ENCODE measurements at places on chromosomes 3 and 15.

DNA sequence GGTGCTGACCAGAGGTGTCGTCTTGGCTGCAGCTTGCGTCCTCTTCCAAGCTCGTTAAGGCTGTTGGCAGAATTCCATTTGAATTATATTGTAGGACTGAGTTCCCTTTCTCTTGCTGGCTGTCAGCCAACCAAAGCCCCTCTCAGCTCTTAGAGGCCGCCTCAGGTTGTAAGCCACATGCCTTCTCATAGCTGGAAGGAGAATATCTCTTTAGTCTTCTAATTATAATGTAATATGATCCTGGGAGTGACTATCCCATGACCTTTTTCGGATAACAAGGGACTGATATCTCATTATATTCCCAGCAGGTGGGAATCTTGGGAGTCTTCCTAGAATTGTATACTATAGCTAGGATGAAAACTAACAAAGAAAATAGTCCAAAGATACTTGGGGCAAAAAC is 4.8 kb downstream of the SCG5 start:
- peaks cover 3% of the 10 kb centered on the region for H3K4me1 ChIP-seq
- H3K36me3 ChIP-seq = peaks cover 42% of the 10 kb centered on the region
- DNase-seq = no peak
- H3K27ac ChIP-seq = no peak overlapping the region

DNA sequence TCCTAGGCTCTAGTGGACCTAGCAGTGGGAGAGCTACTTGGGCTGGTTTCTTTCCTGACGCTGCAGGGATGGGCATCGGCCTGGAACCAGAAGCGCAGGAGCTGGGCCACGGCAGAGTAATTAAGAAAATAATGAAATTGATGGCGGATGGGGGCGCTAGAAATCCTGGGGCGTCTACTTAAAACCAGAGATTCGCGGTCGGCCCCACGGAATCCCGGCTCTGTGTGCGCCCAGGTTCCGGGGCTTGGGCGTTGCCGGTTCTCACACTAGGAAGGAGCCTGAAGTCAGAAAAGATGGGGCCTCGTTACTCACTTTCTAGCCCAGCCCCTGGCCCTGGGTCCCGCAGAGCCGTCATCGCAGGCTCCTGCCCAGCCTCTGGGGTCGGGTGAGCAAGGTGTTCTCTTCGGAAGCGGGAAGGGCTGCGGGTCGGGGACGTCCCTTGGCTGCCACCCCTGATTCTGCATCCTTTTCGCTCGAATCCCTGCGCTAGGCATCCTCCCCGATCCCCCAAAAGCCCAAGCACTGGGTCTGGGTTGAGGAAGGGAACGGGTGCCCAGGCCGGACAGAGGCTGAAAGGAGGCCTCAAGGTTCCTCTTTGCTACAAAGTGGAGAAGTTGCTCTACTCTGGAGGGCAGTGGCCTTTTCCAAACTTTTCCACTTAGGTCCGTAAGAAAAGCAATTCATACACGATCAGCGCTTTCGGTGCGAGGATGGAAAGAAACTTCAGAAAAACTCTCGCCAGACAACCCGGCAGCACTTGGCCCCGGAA is 6.1 kb downstream of the SOX14 start:
- peaks cover 2% of the 10 kb centered on the region for H3K36me3 ChIP-seq
- no peak for DNase-seq
- peaks cover 2% of the 10 kb centered on the region for H3K4me1 ChIP-seq
- H3K27ac ChIP-seq = no peak overlapping the region
- H3K27me3 ChIP-seq = peaks cover 95% of the 10 kb centered on the region

GRCh38 chr15:77482570-77482969 is 61.9 kb downstream of the HMG20A start:
- peaks cover 15% of the 10 kb centered on the region for H3K4me1 ChIP-seq
- peaks cover 32% of the 10 kb centered on the region for H3K36me3 ChIP-seq
- DNase-seq = no peak
- no peak overlapping the region for H3K27ac ChIP-seq

DNA sequence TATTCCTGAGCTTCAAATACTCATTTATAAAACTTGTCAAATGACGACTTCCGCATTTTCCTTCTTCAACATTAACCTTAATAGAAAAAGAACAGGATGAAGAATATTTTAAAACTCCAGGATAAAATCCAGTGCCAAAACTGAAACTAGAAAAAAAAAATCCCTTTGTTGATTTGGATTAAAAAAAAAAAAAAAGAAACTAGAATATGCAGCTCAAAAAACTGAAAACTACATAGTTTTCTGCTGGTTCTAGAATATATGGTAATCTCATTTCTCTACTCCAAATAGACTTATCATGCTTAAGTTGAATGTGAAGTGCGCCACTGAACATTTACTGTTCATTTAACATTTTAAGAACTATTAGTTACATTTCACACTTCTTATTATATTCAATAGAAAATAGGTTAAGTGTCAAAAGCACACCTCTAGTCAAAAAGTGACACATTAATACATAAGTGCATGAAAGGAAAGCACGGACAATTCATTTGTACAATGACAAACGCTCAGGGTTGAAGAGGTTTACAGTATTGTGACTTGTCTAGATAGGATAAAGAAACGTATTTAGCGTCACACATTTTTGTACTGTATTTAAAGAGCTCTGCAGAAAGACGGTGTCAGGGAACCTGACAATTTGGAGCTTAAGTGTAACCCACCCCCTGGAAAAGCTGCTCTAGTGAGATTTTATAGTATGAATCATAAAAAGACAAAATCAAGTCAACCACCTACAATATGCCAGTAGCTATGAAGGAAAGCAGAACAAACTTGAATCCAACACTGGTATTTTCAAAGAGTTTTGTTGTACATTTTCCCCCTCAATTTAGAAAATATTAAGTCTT is 5.8 kb downstream of the TRA2B start:
- DNase-seq = no peak
- H3K4me3 ChIP-seq = peak overlapping the region; percentile 100
- no peaks in the 10 kb centered on the region for H3K27me3 ChIP-seq
- H3K4me1 ChIP-seq = peaks cover 73% of the 10 kb centered on the region

GRCh38 chr3:119800844-119801243 is 18.9 kb downstream of the NR1I2 start:
- H3K4me3 ChIP-seq = no peak overlapping the region
- no peak overlapping the region for H3K27ac ChIP-seq
- no peak for DNase-seq
- H3K4me1 ChIP-seq = no peaks in the 10 kb centered on the region
- peaks cover 25% of the 10 kb centered on the region for H3K27me3 ChIP-seq
- no peaks in the 10 kb centered on the region for H3K36me3 ChIP-seq

- no peak for DNase-seq
- no peak overlapping the region for H3K27ac ChIP-seq
- H3K36me3 ChIP-seq = no peaks in the 10 kb centered on the region
Observed at GRCh38 chr15:63090887-63091286, 30.8 kb upstream of the LACTB start.

- H3K27ac ChIP-seq = peak overlapping the region; percentile 86
- H3K4me1 ChIP-seq = peaks cover 51% of the 10 kb centered on the region
- H3K27me3 ChIP-seq = no peaks in the 10 kb centered on the region
- peak overlapping the region; percentile 64 for H3K4me3 ChIP-seq
Observed at GRCh38 chr15:85318732-85319076, 61.7 kb upstream of the AKAP13 start.

DNA sequence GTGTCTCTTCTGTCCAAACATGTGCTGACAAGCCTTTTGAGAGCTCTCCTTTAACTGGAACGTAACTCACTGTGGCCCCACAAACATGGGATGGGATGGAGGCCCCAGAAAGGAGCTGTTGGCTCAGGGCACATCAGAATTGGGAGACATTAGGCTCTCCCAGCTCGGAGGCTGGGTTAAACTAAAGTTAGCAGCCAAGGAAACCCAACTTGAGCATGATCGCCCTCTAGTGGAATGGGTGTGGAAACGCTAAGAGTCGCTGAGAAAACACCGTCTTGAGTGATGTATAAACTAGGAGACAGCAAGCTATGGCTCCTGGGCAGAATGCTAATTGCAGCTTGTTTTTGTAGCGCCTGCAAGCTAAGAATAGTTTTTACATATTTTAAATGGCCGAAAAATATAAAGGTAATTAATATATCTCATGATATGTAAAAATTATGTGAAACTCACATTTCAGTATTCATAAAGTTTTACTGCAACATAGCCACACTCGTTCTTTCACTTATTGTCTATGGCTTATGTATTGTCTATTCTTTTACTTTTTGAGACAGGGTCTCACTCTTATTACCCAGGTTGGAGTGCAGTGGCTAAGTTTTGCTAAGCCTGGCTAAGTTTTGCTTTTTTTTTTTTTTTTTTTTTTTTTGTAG is 138.8 kb upstream of the HACD2 start:
- H3K4me3 ChIP-seq = no peak overlapping the region
- peak; percentile 39 for DNase-seq
- no peaks in the 10 kb centered on the region for H3K4me1 ChIP-seq
- no peaks in the 10 kb centered on the region for H3K36me3 ChIP-seq
- H3K27ac ChIP-seq = no peak overlapping the region

GRCh38 chr15:87577336-87577735 is 679.2 kb downstream of the NTRK3 start:
- no peak overlapping the region for H3K4me3 ChIP-seq
- no peak for DNase-seq
- peaks cover 3% of the 10 kb centered on the region for H3K27me3 ChIP-seq
- H3K36me3 ChIP-seq = no peaks in the 10 kb centered on the region

- H3K36me3 ChIP-seq = no peaks in the 10 kb centered on the region
- no peaks in the 10 kb centered on the region for H3K4me1 ChIP-seq
- no peaks in the 10 kb centered on the region for H3K27me3 ChIP-seq
- DNase-seq = no peak
Observed at GRCh38 chr3:28124882-28125281, 116.5 kb upstream of the CMC1 start.

GRCh38 chr15:47717036-47717612 is at the start of gene SEMA6D:
Gene SEMA6D (plus strand): TSS chr15:47717505. CDS start chr15:47759799, 42,294 bp downstream.
- peaks cover 2% of the 10 kb centered on the region for H3K4me1 ChIP-seq
- H3K27ac ChIP-seq = no peak within 1 kb of the TSS
- DNase-seq = no peak

DNA sequence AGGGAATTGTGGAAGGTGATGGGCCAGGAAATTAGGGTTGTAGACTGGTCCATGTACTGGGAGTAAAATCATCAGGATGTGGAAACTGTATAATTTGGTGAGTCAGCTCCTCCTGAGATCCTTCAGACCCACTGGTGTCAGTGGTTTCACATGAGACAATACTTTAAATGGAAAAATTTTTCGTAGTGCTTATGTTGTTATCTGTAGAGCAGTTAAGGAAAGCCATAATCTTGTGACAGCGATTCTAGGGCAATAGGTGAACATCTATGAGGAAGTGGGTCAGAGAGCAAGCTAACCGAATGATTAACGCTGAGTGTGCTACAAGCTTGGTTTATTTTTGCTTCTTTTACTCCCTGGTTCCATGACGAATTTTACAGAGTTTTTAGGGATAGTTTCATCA is 200.6 kb downstream of the CADM2 start:
- no peaks in the 10 kb centered on the region for H3K27me3 ChIP-seq
- no peak for DNase-seq
- H3K4me3 ChIP-seq = no peak overlapping the region
- no peaks in the 10 kb centered on the region for H3K4me1 ChIP-seq

- H3K27ac ChIP-seq = peak overlapping the region; percentile 62
- H3K4me3 ChIP-seq = peak overlapping the region; percentile 34
- peaks cover 31% of the 10 kb centered on the region for H3K36me3 ChIP-seq
- no peak for DNase-seq
- H3K4me1 ChIP-seq = peaks cover 62% of the 10 kb centered on the region
- no peaks in the 10 kb centered on the region for H3K27me3 ChIP-seq
Observed at GRCh38 chr15:63234451-63234870, 42.9 kb upstream of the APH1B start.

GRCh38 chr15:70427167-70428120 is 329.7 kb upstream of the TLE3 start:
- H3K27ac ChIP-seq = no peak overlapping the region
- no peak overlapping the region for H3K4me3 ChIP-seq
- H3K36me3 ChIP-seq = no peaks in the 10 kb centered on the region

DNA sequence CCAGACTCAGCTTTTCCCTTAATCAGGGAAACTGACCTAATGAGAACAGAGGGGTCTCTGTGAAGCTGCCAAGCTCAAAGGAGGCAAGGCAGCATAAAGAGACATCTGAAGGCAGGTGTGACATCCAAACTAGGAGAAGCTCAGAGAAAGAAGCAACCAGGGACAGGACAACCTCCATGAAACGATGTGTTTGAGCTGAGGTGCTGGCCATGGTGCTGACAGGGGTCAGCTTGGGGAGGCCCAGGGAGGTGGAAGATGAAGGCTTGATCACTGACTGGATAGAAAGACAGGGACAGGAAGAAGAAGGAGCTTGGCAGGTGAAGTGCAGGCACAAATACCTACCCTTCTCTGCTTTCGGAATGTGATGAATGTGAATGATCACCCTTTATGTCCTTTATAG is 179.5 kb upstream of the NSMCE3 start:
- peaks cover 12% of the 10 kb centered on the region for H3K4me1 ChIP-seq
- DNase-seq = no peak
- no peaks in the 10 kb centered on the region for H3K27me3 ChIP-seq
- H3K27ac ChIP-seq = no peak overlapping the region
- H3K36me3 ChIP-seq = no peaks in the 10 kb centered on the region

DNA sequence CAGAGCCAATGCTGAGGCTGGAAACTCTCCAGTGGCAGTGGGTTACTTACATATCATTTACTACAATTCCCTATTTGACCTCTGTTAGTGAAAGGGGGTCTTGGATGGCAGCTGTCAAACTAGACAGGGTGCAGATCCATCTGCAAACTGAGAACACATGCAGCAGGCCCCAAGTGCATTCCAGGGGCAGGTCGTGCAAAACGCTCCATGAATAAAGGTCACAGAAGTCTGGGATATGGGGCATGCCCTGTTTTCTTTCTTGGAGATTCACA is 25.0 kb upstream of the RAD18 start:
- no peaks in the 10 kb centered on the region for H3K36me3 ChIP-seq
- H3K27ac ChIP-seq = no peak overlapping the region
- peaks cover 2% of the 10 kb centered on the region for H3K4me1 ChIP-seq

- H3K27me3 ChIP-seq = peaks cover 3% of the 10 kb centered on the region
- DNase-seq = no peak
- no peak overlapping the region for H3K4me3 ChIP-seq
- no peaks in the 10 kb centered on the region for H3K4me1 ChIP-seq
- H3K36me3 ChIP-seq = no peaks in the 10 kb centered on the region
Observed at GRCh38 chr3:172918165-172918564, 167.6 kb downstream of the ECT2 start.

- H3K4me3 ChIP-seq = no peak overlapping the region
- H3K4me1 ChIP-seq = no peaks in the 10 kb centered on the region
- no peak for DNase-seq
Observed at GRCh38 chr3:171797873-171798272, 12.4 kb downstream of the PLD1 start.

GRCh38 chr3:33658991-33659848 is 58.8 kb downstream of the CLASP2 start:
- no peak for DNase-seq
- no peak overlapping the region for H3K27ac ChIP-seq
- peak overlapping the region; percentile 42 for H3K4me3 ChIP-seq
- H3K27me3 ChIP-seq = no peaks in the 10 kb centered on the region
- peaks cover 4% of the 10 kb centered on the region for H3K36me3 ChIP-seq

DNA sequence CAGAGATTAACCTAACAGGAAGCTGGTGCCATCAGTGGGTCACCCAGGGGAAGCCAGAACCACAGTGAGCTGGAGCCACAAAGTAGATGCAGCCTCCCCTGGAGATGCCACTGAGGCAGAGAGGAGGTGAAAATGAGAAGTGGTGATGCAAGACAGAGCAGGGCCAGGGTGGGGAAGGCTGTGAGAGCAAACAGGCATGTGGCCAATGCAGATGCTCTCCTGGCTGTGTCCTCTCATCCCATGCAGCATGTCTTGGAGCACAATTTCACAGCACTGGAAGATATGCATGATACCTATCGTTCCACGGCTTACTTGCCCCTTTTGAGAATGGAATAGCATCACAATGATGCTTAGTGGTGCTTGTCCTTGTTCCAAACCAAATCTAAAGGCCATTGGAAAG is 126.3 kb downstream of the ABHD5 start:
- H3K4me1 ChIP-seq = no peaks in the 10 kb centered on the region
- H3K27ac ChIP-seq = no peak overlapping the region
- no peak overlapping the region for H3K4me3 ChIP-seq
- no peaks in the 10 kb centered on the region for H3K27me3 ChIP-seq
- DNase-seq = no peak
- H3K36me3 ChIP-seq = no peaks in the 10 kb centered on the region

Measured in T-helper 2 cell treated with Interferon-gamma antibody and Interleukin-4, amounts not matched to agents 5 μg/mL and 100 μg/mL, for 36 hours (primary cell).